ENCODE measurements at places on chromosomes 7 and 10.

GRCh38 chr7:149547126-149547525 is 49.5 kb upstream of the ZNF746 start:
- DNase-seq, result no peak

DNA sequence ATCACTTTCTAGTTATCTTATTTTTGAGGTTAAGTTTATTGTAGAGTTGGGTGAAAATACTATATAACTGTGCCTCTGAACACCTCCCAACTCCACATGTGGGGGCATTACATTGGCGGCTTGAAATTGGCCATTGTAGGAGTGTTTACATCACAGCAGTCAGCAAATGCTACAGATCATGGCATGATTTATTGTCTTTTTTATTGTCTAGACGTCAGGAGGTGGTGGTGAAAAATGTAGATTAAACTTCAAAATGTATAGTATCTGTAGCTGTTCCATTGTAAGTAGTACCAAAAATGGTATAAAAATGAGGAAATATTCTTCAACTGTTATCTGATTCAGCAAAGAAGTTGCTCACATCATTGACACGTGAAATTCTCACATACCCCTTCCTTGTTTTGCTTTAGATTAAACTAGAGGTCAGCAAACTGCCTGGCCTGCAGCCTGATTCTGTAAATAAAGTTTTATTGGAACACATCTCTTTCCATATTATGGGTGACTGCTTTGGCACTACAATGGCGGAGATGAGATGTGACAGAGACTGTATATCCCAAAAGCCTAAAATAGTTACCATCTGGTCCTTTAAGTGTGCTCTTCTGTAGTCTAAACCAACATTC is 35.0 kb downstream of the TAF3 start:
- DNase-seq, result no peak

- DNase-seq, result no peak
These were observed 100.5 kb upstream of the LRRC4 start for GRCh38 chr7:128131731-128132130.

DNA sequence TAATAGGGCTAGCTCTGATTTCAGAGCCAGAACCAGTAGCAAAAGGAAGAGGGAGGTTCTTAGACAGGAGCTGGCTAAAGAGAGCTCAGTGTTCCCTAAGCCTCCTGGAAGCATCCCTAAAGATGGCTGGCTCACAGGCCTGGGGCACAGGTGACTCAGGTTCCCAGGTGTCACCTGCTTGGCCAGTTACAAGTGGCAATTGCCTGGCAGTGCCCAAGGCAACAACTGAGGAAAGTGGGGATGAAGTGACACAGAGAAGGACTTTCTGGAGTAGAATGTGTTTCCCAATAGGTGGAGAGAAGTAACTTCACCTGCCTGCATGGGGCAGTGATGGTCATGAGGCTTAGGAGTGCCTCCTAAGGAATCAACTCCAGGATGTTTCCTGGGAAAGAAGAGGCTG is 66.5 kb upstream of the EEPD1 start:
- DNase-seq, result no peak

DNA sequence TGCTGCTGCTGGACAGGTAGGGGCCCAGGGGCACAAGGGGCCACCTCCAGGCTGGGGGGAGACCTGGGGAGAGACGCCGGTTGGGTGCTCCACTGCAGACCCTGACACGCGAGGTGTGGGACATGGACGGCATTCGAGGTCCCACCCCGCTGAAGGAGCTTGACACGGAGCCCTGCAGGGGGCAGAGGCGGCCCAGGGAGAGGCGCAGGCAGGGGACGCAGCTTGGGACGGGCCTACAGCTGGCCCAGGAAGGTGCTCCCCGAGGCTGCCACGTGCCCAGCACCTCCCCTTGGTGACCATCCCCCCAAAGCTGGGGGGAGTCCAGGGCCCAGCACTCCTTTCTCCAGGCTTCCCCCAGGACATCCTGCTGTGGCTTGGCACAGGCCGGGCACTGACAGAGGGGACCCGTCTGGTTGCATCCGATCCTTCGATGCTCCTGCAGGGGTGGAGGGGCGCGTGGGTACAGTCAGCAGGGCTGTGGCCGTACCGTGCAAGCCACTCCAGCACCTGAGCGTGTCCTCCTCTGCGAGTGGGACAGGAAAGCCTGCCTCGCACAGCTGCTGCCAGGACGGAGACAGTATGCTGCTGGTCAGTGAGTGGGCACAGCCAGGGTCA is 174.4 kb downstream of the ELFN1 start:
- DNase-seq, result no peak

GRCh38 chr7:50182759-50183158 is 89.7 kb upstream of the ZPBP start:
- DNase-seq, result no peak

DNA sequence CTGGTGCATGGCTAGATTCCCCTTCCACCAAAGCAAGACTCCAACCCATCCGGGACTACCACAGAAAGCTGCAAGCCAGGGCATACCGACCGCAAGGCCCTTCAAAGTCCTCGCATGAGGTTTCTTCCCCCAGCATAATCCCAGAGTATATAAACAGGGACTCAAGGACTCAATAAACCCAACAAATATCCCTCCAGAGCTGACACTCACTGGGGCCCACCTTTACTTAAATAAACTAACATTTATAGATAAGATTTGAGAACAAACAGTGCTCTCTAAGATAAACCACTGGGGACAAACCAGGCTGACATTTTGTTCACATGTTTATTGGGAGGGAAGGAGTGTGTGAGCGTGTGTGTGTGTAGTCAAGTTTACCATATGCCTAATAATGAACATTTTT is 138.2 kb downstream of the ADAM12 start:
- DNase-seq, result no peak

- no peak for DNase-seq
These were observed 547.8 kb downstream of the SORCS3 start for GRCh38 chr10:105188737-105189462.

DNA sequence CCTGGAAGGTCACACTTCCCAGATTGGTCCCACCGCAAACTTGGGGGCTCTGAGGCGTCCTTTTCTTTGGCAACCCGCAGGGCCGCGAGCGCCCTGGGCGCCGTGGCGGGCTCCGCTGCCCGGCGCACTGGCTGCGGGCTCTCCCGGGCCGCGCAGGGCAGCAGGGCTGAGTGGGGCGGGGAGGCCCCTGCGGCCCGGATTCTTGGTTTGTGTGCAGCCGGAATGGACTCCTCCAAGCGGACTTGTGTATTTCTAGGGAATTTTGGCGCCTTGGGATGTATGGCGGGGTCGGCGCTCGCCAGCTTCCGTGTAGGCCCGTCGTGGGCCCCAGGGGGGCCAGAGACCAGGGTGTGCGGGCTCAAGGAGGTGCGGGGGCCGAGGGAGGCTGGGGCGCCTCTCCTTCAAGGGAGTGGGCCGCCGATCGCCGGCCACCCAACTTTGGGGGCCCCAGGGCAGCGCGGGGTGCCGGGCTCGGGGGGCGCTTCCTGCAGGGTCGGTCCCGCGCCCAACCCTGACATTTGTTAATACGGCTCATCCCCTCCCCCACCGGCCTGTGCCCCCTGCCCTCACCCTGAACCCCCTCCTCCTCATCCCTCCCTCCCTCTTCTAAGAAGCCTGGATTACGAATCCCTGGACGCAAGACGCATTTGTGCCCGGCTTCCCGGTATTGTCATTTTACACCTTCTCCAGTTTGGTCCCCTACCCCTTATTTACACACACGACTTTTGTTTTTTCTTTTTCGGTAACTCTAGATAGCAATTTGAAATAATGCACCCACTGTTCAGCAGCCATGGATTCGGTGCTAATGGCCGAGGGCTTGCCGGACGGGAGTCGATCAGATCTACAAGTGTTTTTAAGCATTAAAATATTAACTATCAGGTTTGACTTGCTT is 2.5 kb downstream of the TCF7L2 start:
- no peak for DNase-seq

GRCh38 chr7:138729444-138729843 is 28.3 kb upstream of the SVOPL start:
- no peak for DNase-seq

GRCh38 chr10:43078986-43079273 is 2.1 kb downstream of the RET start:
- DNase-seq, result peak; percentile 17

DNA sequence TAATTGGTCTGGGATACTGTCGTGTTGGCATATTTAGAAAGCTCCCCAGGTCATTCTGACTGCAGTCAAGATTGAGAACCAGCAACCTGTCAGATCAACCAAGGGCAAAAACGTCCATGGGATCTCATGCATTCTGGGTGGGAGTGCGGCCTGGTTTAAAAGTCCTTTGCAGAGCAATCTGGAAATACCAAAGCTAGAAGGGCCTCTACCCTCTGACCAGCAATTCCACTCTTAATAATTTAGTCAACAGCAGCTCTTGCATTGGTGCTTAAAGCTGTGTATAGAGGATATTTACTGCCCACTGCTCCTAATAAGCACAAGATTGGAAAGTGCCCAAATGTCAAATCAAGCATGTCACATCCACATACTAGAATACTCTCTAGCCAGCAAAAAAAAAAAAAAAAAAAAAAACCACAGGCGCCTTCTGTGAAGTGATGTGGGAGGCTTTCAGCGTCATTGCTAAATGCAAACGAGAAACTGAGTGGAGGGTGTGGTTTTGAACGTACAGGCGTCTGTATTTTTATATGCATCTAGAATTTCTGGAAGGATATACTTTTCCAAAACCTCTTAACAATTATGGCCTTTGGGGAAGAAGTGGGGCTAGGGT is 44.8 kb upstream of the HSPA12A start:
- no peak for DNase-seq

GRCh38 chr10:106044503-106044902 is 1120.0 kb downstream of the SORCS1 start:
- no peak for DNase-seq
